ENCODE measurements at places on chromosomes 2 and 18.

DNA sequence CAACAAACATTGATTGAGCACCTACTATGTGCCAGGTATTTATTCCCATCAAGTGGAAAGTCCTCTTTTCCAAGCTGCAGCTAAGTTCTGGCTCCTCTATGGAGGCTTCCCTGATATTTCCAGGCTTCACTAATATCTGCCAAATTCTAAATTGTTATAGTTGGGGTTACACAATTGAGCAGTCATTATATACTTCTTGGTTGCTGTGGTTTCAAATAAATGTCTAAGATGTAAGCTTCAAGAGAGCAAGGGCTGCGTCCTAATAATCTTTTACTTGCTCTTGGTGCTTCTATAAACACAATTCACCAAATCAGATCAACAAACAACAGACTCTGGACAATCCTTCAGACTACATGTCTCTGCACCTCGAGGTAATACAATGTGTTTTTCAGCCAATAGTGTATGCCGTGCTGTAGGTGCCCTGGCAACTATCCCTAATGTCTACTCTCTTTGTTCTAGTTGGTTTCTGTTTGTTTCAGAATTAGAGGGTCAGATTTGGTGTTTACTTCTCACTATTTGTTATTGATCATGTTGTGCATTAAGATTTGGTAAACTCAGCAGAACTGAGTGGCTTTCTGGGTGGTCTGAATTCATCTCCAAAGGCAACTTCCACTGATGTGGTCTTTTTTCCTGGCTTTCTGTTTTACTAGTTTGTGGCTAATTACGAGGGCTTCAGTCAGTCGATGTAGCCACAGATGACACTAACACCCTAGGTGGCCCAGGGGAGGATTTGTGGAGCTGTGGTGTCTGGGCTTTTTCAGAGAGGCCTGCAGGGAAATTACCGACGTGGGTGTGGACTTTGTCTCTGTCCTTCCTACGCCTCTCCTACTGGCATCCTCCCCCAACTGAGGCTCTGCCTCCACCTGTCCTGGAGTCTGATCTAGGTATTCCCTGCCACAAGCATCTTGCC, 50.4 kb downstream of the CDCA7 start:
- no peak for DNase-seq

DNA sequence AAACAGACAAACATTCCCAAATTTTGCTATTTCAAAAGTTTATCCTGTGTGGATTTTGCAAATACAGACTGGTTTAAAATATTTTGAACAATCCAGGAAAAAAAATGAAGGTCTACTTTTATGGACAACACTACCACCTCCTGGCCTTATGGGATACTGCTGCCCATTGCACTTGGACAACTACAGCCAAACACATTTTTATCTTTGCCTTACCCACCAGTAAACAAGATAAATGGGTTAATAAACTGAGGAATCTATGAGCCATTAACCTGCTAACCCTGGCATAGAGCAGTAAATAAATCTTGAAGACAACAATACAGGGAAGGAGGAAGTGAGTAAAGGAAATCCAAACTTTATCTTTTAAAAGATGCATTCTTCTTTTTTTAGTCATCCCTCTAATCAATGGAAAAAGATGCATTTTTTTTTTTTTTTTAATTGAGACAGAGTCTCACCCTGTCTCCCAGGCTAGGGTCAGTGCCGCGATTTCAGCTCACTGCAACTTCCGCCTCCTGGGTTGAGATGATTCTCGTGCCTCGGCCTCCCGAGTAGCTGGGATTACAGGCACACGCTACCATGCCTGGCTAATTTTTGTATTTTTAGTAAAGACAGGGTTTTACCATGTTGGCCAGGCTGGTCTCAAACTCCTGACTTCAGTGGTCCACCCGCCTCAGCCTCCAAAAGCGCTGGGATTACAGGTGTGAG, 2.1 kb upstream of the SPIRE1 start:
- no peak for DNase-seq

DNA sequence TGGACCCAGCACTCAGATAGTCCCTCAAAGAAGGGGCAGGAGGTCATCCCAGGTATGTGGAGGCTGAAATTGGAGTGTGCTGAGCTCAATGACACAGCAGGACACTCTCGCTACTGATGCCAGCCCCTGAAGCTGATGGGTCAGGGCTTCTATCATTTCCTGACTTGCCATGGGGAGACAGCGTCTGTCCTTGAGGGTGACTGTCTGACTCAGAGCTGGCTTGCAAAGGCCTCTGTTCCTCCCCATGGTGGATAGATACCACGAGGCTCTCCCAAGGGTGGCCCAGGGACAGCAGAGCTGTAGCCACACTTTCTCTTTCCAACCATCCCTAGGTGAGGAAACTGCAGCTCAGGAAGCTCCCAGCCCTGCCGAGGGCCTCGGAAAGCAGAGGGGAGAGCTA, 10.8 kb downstream of the ALPG start:
- DNase-seq: no peak

DNA sequence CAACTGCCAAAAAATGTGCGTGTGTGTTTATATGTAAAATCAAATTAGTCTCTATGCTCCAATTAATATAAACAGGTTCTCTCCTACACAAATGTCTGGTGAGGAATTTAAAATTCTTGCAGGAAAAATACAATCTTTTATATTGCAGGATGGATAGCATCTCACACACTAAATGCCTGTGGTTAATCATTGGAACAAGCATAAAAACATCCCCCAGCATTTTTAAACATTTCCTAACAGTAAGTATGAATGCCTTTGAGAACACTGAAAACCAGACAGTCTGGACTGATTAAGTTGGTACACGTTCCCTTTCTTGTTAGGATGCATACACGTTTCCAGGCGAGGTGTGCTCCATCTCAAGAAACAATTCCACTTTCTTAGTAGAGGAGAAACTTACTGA, 29.9 kb upstream of the PDE1A start:
- no peak for DNase-seq

- no peak for DNase-seq
Observed at GRCh38 chr2:17979707-17980106, 101.2 kb downstream of the KCNS3 start.

DNA sequence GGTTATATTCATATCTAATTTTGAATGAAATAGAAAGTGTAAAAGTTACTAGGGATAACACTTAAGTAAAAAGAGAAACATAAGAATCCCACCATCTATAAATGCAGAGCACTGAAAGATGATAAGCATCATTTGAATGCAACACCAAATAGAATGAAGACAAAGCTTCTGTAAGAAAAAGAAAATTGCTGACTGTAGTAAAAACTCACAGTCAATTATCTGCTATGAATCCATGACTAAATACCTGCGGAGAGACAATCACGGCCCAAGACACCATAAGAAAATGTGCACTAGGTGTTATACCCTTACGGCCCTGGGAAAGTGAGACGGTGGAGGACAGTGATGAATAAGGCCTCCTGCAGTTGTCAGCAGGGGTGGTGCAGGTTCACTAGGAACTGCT, 45.4 kb upstream of the OSR1 start:
- DNase-seq: no peak

GRCh38 chr2:20818820-20819219, 4.1 kb downstream of the LDAH start:
- no peak for DNase-seq

GRCh38 chr2:11750422-11750821, 4.0 kb downstream of the LPIN1 start:
- DNase-seq: no peak

DNA sequence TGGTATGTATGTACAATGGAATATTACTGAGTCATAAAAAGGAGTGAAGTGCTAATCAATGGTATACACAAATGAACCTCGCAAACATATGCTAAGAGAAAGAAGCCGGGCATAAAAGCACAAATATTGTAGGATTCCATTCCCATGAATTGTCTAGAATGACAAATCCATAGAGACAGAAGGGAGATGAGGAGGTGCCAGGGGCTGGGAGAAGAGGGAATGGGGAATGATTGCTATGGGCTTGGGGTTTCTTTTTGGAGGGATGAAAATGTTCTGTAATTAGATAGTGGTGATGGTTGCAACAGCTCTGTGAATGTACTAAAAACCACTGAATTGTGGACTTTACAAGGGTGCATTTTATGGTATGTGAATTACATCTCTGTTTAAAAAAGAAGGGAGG, 73.5 kb downstream of the GLI2 start:
- no peak for DNase-seq

GRCh38 chr2:212547716-212548454, 9.3 kb upstream of the ERBB4 start:
- no peak for DNase-seq

DNA sequence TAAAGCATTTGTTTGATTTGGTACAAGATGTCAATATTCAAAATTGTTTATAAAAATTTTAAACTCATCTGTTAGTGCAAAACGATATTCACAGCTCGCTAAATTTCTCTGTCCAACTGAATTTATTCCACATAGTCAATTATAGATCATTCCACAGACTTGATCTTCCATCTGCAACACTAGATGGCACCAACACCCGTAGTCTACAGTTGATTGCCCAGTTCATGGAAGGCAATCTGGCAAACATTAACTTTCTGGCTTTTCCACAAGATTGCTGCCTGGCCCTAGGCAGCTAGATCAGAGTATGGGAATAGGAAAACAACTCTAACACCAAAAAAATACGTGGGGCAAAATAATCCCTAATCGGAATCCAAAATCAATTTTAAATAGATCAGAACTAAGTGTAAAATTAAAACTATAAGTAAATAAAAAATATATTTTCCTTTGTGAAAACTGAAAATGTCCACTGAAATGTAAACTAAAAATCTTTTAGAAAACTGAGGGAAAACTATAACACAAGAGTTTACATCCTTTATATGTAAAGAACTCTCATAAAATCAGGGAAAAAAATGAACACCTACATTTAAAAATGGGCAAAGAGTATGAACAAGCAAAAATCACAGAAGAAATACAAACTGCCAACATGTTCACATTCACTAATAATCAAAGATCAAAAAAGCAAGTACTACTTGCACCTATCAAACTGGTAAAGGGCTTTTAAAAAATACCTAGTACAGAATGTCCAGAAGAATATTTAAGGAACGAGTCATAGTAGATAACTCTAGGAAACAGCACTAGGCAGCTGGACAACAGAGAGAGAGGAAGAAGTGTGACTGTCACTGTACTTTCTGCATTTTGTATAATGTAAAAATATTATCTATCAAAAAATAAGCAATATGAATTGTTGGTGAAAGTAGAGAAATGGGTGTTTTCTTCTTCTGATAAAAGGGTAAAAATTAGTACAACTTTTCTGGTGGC, 35.0 kb downstream of the RTN4 start:
- DNase-seq: no peak

- no peak for DNase-seq
Observed at GRCh38 chr2:108171657-108172056, 68.1 kb upstream of the SULT1C3 start.

GRCh38 chr2:12005886-12006681, 259.7 kb downstream of the LPIN1 start:
- DNase-seq: no peak

DNA sequence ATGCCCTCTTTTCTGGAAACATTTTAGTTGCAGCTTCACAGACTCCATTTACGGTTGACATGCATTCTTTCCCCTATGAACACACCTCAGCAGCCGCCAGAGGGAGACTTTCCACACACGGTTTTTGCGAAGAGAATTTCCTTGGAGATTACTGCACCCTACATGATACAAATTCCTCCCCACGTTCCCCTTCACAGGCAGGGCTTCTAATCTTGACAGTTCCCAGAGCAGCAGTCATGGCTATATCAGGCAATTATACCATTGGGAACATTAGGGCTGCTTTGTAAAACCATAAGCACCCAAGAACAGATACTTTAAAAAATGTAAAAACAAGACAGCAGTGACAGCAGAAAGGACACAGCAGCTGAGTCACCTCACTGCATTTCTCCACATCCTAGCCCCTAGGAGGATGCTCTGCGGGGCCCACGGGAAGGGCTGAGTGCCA, 253.8 kb downstream of the TGIF1 start:
- peak; percentile 46 for DNase-seq

- no peak for DNase-seq
Observed at GRCh38 chr2:27672723-27673486, 9.2 kb downstream of the SLC4A1AP start.

DNA sequence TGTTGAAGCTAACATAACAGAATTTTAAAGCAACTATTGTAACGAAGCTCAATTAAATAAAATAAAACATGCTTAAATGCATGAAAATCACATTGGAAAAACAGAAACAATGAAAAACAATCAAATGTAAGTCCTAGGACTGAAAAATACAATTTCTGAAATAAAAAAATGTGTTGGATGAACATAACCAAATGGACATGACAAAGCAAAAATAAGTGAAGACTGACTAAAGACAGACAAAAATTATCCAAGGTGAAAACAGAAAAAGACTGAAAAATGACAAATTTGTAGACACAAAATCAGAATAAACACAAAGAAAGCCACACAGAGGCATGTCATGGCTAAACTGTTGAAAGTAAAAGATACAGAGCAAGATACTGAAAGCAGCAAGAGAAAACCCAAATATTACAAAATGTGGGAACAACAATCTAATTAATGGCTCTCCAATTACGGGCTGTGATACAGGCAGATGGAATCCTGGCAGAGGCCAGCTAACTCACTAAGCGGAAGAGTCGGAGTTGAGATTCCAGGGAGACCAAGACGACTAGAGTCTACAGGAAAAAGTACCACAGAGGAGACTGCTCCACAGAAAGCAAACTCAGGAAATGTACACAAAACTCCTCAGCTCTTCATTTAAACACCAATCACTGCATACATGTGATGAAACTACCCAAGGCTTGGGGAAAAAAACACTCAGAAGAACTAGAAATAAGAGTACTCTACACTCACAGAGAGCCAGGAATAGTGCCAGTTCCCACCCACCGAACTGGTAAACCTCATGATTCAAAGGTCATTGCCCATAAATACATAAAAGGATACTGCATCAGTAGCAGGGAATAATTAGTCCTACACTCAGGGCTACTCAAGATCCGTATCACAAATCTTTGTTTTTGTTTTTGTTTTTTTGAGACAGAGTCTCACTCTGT, 83.6 kb downstream of the ATAD2B start:
- no peak for DNase-seq

DNA sequence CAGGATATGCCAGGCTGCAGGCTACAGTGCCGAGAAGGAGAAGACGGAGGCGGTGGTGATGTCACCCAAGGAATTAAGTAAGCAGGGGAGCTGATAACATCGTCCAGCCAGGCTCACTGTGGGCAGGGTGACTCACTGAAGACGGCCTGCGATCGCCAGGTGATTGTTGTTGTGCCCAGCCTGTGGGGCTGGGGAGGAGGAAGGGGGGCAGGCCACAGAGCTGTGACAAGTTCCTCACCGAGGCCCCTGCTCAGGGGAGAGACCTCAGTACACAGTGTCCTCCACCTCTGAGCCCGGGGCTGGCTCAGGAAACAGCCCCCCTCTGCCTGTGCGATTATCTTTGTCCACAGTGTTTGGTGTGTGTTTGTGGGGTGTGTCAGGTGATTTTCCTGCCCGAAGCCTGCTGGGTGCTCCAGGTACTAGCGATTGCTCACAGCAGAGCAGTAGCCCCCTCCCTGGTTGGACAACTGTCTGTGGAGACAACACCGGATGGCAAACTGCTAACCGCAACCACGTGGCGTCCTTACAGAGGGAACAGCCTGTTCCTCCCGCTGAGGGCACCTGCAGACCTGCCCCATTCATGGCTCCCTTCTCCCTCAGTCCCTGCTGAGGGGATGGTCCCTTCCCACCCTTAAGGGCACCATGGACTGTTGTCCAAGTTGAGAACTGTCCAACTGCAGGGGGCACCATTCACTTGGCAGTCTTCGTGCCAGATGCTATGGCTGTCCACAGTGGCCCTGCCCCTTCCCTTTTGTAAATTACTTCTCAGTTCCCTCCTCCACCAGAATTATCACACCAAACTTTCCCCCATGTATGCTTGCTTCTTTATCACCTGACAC, 95.1 kb downstream of the ZFP36L2 start:
- DNase-seq: no peak
